Femur (tissue), 1 donor: ENCODE measurements at places on chromosomes 2 and 18.
A peak's percentile ranks its signal among the peaks of the same experiment; 100 is the strongest.

GRCh38 chr2:64267699-64268098, 123.5 kb upstream of the PELI1 start:
- DNase-seq: peak; percentile 65

- no peak for DNase-seq
These were observed 46.0 kb downstream of the ZNF516 start for GRCh38 chr18:76449111-76449453.

GRCh38 chr2:183998041-183998796, 600.1 kb upstream of the ZNF804A start:
- no peak for DNase-seq

DNA sequence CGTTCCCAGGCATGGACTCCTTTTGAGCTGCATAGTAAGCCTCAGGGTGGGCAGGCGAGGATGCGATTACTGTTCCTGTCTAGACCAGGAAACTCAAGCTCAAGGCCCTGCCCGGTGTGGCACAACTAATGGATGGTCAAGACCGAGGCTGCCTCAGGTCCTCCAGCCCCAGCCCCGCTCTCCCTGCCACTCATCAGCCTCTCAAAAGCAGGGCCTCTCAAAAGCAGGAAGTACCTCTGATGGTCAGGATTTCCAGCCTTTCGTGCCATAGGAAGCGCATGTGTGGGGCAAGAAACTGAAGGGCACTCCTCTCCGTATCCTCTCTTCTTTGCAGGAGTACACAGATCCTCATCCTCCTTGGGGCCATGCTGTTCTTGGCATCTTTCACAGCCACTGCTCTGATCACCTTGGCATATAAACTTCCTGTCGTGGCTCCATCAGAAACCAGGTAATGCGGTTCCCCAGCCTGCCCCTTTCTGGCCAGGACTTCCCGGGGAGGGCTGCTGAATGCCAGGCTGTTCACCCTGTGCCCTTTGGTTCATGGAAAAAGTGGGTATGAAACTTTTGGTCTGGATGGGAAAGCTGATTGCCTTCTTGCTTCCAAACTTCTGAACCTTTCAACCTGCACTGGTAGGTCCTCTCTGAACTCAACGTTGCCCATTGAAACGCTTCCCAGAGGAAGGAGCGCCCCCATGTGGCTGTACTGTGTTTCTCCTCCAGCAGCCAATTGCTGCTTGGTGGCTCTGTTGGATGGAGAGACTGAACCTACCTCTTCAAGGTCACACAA, 82.8 kb upstream of the SEC11C start:
- peak; percentile 80 for DNase-seq

- no peak for DNase-seq
These were observed 65.4 kb upstream of the MMADHC start for GRCh38 chr2:149652926-149653325.

GRCh38 chr2:155633887-155634570, 698.5 kb downstream of the NR4A2 start:
- peak; percentile 20 for DNase-seq

- peak; percentile 58 for DNase-seq
These were observed 1.7 kb downstream of the ROCK2 start for GRCh38 chr2:11342551-11343367.
